ENCODE measurements at places on chromosomes 12 and 14.

DNA sequence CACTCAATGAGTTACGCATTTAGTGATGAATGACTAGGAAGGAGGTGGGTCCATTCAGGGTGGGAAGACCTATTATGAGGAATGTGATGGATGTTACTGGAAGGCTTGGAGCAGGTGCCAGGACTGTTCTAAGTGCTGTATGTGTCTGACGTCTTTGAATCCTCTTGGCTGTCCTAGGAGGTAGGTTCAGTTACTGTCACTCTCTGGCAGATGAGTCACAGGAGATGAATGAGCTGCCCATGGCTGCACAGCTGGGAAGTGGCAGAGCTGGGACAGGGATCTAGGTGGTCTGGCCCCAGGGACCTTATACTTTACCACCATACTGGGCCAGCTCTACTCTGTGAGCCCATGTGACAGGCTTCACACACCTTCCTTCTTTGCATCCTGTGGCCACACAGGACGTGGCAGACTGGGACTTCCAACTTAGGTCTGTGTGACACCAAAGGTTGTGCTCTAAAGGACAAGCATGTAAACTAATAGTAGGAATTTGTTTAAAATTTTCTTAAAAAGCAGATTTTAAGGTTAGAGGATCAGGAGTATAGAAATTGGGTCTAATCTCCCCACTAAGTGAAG, 24.0 kb downstream of the TCTN1 start:
- no peak for DNase-seq

- no peak for DNase-seq
These were observed 62.1 kb downstream of the ZFC3H1 start for GRCh38 chr12:71601546-71601945.

GRCh38 chr12:22535478-22535877, 8.9 kb downstream of the C2CD5 start:
- DNase-seq, result no peak

DNA sequence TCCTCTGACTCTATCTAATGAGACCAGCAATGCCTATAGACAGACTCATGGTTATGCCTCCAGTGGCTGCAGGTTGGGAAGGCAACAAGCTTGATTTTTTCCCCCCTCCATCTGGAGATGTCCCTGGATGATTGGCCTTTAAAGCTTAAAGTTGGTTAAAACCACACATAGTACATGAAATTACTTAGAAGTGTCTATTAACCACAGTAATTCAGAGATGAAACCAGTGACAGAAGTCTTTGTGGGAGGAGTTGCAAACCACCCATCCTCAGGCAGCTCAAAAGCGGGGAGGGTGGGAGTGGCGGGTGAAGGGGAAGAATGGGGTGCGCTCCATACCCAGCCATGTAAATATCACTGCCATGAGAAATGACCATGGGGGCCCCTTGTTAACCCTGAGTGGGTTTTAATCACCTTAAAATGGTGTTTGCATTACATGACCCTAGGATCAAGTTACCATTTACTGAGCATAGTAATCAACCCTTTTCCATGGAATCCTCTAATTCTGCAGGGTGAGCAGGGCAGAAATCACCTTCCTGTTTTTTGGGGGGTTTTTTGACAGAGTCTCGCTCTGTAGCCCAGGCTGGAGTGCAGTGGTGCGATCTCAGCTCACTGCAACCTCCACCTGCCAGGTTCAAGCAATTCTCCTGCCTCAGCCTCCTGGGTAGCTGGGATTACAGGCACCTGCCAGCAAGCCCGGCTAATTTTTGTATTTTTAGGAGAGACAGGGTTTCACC, 133.5 kb downstream of the FOXN3 start:
- no peak for DNase-seq

DNA sequence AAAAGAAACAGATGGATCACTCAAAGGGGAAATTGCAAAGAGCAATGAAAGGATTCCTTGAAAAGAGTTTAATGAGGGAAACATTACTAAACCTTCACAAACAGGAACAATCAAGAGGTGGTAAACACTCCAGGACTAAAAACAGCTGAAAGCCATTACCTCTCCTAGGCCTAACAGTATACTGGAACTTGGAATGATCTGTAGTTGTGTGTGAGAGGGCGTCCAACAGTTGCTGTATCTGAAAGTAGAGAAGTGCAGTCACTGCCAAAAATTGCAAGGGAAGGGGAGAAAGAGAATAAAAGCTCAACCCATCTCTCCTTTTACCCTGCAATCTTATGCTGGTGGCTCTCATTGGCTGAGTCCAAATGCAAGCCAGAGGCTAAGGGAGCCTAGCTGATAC, 17.0 kb upstream of the MIS18BP1 start:
- no peak for DNase-seq

DNA sequence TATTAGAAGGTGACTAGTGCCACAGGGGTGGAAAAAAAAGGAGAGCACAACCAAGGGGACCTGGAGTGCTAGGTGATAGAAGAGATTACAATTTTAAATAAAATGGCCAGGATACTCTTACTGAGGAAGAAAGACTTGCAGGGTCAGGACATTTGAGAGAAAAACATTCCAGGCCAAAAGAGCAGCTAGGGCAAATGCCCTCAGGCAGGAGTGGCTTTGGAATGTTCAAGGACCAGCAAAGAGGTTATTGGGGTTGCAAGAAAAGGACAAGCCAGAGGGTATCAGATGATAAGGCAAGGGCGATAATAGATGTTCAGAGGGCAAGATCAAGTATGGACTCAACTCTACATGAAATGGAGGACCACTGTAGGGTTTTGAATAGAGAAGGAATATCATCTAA, 146.4 kb downstream of the KIF21A start:
- DNase-seq, result no peak

DNA sequence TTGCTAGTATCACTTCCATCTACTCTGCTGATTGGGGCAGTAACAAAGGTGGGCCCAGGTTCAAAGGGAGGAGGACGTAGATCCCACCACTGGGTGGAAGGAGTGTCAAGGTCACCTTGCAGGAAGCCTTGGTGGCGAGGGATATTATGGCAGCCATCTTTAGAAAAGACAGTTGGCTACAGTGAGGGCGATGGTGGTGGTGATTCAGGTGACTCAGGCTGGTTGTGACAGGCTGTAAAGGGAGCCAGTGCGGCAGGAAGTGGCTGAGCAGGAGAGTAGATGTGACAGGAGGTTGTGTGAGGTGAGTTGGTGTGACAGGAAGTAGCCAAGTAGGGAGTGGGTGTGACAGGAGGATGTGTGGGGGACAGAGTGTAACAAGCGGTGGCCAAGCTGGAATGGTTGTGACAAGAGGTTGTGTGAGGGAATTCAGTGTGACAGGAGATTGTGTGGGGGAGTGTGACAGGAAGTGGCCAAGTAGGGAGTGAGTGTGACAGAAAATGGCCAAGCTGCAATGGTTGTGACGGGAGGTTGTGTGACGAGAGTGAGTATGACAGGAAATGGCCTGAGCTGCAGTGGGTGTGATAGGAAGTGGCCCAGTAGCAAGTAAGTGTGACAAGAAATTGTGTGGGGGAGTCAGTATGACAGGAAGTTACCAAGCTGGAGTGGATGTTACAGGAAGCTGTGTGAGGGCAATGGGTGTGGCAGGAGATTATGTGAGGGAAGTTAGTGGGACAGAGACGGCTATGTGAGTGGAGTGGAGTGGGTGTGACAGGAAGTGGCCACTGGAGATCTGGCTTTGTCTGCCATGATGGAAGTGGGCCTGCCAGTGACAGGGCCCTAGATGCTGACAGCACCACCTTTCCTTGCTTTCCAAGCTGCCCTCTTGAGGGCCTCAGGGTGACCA, 136.5 kb upstream of the MYL2 start:
- DNase-seq, result no peak

DNA sequence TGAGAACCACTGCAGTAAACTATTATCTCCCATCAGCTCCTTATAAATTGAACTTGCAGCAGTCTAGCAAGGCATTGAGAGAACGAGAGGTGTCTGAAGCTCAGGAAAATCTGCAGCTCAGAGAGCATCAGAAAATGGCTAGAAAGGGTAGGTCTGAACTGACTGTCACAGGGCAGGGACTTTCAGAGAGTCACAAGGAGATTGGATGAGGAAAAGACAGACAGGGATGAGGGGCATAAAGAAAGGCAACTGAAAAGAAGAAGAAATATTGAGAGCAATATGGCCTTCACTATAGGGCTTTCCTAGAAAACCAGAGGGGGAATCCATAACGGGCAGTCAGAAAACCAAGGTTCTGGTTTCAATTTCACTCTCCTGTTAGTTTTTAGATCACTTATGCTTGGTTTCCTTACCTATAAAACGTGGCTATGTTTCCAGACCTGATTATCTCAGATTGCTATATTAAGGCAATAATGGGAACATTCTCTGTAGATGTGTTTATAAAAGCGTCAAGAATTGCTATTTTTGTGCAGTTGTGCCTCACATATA, 40.9 kb downstream of the PDE6H start:
- no peak for DNase-seq

All from HAP-1 (cell line).